ENCODE measurements at places on chromosomes 16 and 17. TPM values are rescaled to one million over a fixed set of nuclear protein-coding genes. Genes with fewer than 3 reads are reported as not detected.

GRCh38 chr16:76879420-76879819, 311.6 kb upstream of the MON1B start:
- H3K27ac ChIP-seq = no peak overlapping the region
- no peaks in the 10 kb centered on the region for H3K27me3 ChIP-seq
- H3K4me3 ChIP-seq = no peak overlapping the region
- DNase-seq = no peak
- H3K4me1 ChIP-seq = no peaks in the 10 kb centered on the region

DNA sequence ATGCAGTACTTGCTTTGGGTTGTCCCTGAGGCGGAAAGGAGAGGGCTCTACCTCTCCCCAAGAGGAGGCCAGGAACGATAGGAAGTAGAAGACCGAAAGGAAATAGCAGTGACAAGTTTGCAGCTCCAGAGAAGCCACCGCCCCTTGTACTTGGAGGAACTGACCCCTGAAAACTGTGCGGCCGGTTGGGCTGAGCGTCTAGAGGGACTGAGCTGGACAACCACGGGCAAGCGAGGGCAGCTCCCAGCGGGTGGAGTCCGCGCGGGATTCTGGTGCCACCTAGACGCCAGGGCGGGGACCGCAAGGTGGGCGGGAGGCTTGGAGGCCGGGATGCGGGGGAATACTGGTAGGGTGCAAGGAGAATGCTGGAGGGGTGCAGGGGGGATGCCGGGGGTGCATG, 1.3 kb upstream of the SLC6A4 start:
- H3K27ac ChIP-seq = no peak overlapping the region
- H3K27me3 ChIP-seq = peaks cover 69% of the 10 kb centered on the region
- peak overlapping the region; percentile 19 for H3K4me3 ChIP-seq
- peaks cover 11% of the 10 kb centered on the region for H3K4me1 ChIP-seq
- no peaks in the 10 kb centered on the region for H3K36me3 ChIP-seq

DNA sequence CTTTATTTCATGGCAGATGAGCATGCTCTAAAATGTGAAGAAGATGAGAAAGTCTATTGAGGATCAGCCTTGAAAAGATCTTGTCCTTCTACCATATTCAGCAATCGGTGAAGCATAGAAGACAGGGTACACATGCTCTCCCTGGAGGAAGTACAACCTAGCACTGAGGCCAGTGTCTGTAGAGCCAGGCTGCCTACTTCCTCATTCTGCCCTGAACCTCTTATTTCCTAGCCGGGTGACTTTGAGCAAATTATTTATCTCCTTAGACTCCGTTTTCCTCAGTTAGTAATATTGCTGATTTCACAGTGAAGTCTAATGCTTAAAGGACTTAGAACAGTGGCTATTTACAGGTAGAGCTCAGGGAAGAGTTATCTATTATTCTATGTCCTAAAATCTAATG, 58.4 kb downstream of the TMEM100 start:
- DNase-seq = no peak
- H3K27ac ChIP-seq = no peak overlapping the region
- no peak overlapping the region for H3K4me3 ChIP-seq
- H3K4me1 ChIP-seq = no peaks in the 10 kb centered on the region

Gene C1QTNF8
- total RNA-seq = not detected

Gene TAC4
- not detected for total RNA-seq
